Glomerular endothelial cell (primary cell): ENCODE measurements at places on chromosomes 13 and 19. TPM values are rescaled to one million over a fixed set of nuclear protein-coding genes. Genes with fewer than 3 reads are reported as not detected.

DNA sequence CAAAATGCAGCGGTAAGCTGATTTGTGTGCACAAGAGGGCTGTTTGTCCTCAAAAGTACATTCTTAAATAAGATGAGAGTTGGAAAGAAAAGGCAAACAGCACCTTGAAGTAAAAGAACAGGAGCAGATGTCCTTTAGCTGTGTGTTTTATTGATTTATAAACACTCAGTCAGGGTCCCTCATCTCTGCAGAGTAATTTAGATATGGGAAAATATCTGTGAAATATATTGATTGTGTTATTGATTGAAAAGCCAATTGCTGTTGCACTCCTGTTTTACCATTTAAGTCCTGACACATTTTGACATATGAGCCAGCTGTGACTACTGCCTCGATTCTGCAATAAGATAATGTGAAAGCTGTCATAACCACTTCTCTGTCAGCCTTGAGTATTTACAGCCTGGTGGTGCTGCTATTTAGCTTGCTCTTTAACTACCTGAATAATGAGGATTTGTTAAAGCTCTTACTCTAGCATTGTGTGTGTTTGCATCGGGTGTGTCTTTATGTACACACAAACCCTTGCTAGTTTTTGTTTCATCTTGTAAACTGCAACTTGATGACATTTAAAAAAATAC, 550.1 kb downstream of the DACH1 start:
- no peak for DNase-seq

DNA sequence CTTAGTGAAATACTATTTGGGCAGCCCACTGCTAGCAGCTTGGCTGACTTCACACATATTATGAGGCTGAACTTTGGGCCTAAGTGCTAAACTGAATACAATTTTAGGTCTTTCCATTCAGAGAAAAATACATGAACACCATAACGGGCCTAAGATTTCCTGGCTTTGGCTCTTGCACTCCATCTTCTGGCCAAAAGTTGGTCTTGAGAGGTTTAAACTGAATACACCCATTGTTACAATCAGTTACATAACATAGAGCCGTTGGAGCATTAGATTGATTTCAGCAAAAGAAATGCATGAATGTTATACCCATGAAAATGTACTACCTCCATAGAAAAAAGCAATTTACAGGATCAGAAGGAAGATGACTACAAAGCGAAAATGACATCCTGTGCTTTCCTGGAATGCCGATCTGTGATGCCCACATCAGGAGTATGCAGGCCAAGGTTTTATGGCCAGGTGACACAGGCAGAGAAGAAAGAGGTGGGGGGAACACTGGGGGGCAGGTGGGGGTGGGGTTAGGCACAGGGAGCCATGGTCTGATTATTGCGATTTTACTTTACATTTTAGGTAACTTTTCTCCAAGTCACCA, 11.1 kb upstream of the SHISA2 start:
- peak; percentile 42 for DNase-seq

DNA sequence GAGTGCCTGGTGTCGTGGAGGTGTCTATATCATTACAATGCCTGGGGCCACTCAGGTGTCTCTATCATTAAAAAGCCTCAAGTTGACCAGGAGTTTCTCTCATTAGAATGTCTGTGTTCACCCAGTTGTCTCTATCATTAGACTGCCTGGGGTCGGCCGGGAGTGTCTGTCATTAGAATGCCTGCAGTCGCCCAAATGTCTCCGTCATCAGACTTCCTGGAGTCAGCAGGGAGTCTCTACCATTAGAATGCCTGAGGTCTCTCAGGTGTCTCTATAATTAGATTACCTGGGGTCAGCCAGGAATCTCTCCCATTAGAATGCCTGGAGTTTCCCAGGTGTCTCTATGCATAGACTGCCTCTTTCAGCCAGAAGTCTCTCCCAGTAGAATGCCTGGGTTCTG, 1477.6 kb downstream of the UQCRFS1 start:
- no peak for DNase-seq

DNA sequence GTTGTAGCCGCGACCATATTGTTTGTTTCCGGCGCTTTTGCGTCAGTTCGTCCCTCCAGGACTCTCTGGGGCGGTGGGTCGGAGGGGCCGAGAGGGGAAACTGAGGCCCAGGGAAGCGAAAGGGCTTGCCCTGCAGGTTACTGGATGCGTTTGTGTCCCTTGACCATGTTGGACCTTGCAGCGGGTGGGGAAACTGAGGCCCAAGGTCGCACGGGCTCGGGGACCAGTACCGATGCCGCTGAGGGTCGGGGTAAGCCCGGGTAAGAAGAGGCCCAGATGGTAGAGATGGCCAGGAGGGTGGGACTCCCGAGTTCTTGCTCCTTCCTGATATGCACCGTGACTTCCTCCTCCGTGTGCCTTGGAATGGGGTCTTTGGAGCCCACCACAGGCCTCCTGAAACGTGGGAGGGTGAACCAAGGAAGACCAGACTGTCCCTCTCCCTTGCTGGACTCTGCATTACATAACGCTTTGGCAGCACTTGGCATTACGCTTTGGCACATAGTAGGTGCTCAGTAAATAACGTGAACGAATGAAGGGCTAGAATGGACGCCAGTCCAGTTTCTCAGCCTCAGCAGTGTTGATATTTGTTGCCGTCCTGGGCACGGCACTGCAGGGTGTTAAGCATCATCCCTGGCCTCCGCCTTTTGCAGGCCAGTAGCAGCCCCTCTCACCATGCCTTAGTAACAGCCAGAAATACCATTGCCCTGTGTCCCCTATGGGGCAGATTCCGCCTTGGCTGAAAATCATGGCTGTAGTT, 743 bp downstream of the CHAF1A start:
- no peak for DNase-seq

- peak; percentile 65 for DNase-seq
Measured at GRCh38 chr19:40716031-40716481, 630 bp downstream of the COQ8B start.

DNA sequence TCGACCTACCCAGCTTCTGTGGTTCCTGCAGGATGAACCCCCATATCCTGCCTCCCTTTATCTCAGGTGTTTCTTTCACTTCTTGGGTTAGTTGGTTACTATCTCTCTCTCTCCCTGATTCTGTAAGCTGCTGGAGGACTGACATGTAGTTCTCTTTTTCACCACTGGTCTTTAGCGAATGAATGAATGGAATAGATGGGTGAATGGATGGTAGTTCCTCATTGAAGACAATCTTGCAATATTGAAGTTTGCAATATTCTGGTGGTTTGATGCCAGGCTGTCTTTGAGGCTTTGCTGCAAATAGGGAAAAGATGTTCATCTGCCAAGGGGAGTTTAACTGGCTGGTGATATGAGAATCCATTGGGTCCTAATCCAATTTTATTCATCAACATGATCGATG, 120.2 kb downstream of the UBL3 start:
- DNase-seq, result no peak

- DNase-seq, result no peak
Measured at GRCh38 chr19:56670961-56671612, 470 bp downstream of the ZNF835 start.

- DNase-seq, result peak; percentile 57
Measured at GRCh38 chr13:56861476-56861875, 279.2 kb upstream of the PRR20A start.

DNA sequence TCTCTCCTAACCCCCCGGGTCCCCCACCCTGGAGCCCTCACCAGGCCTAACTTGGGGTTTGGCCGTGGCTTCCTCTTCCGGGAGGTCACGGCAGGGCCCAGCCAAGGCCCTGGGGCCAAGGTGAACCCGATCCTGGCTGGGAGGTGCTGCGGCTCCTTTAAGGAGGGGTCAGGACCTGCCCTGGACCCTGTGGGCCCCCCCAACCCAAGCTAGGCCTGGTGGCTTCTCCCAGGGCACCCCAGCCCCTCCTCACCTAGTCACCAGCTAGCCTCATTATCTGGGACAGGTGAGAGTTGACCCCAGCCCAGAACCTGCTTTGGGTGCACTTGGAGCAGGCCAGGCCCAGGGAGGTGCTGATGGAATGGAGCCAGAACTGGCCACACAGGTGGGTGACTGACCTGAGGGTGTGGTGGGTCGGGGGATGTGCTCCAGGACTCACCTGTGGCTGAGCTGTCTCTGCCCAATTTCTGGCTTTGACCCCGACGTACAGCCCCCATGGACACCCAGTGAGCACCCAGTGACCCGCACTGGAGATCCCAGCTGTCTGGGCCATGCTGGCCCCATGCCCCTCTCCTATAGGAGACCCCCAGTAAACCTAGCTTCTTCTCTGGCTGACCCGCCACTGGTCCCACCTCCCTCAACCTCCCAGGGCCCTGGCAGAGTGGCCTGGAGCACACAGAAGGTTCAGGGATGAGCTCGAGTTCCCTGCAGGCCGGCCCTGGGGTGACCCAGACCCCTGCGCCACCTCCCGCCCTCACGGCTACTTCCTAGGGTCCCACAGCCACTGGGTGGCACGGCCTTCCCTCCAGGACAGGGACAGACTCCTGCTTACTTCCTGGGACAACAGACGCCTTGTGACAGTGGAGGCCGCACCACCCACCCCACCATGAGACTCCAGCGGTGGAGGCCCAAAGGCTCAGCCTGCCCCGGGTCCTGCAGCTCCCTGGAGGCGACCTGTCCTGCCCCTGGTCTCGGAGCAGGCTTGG, 6.7 kb upstream of the MKNK2 start:
- no peak for DNase-seq

FAM124A gene
- 10.1 and 16.7 TPM in 2 replicates for total RNA-seq
